Effector memory CD4-positive, alpha-beta T cell (primary cell): ENCODE measurements at places on chromosomes 5 and 9.

- no peak for DNase-seq
Observed at GRCh38 chr9:87140605-87141109, 193.4 kb upstream of the GAS1 start.

DNA sequence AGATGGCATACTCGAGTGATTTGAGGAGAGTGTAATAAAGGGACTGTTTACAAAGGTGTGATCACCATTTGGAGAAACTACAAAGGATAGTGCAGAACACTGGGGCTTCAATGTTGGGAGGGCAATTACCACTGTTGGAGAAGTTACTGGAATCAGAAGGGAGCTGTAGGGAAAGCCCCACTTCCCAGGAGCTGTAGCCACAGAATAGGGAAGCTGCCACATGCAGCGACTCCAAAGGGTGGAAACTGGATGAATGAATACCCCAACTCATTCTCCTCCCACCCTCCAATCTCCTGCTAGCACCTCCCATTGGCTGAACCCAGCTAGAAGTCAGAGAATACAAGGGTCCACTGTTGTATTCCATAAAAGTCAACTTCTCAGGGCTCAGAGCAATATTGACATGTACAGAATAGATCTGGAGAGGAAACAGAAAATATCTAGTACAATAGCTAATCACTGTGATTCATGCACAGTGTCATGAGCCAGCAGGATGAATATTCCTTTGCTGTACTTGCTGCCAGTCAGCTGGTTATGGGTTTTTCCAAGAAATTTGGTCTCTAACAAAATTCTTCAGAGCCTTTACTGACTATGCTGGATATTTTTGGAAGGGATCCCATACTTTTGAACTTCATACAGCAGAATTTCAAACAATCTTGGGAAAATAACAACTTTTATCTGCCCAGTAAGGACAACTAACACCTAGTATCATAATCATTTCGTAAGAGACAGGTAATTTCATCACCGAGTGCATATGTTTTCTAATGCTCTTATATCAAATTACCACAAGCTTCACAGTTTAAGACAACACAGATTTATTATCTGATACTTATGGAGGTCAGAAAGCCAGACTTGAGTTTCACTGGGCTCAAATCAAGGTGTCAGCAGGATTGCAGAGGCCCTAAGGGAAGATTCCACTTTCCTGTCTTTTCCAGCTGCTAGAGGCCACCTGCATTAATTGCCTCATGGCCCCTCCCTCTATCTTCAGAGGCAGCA lies 39.6 kb downstream of the PDCD1LG2 start:
- no peak for DNase-seq

- no peak for DNase-seq
Observed at GRCh38 chr9:86690034-86690433, 257.3 kb downstream of the GAS1 start.

- DNase-seq: no peak
Observed at GRCh38 chr5:147310059-147310704, 75.4 kb downstream of the STK32A start.

DNA sequence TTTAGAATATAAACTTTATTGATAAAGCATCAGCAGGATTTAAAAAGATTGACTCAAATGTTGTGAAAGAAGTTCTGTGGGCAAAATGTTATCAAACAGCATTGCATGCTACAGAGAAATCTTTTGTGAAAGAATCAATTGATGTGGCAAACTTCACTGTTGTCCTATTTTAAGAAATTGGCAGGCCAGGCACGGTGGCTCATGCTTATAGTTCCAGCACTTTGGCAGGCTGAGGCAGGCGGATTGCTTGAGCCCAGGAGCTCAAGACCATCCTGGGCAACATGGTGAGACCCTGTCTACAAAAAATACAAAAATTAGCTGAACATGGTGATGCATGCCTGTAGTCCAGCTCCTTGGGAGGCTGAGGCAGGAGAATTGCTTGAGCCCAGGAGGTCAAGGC lies 17.4 kb downstream of the ZBTB43 start:
- no peak for DNase-seq

GRCh38 chr5:172424808-172425207 lies 29.5 kb downstream of the SH3PXD2B start:
- DNase-seq: no peak

DNA sequence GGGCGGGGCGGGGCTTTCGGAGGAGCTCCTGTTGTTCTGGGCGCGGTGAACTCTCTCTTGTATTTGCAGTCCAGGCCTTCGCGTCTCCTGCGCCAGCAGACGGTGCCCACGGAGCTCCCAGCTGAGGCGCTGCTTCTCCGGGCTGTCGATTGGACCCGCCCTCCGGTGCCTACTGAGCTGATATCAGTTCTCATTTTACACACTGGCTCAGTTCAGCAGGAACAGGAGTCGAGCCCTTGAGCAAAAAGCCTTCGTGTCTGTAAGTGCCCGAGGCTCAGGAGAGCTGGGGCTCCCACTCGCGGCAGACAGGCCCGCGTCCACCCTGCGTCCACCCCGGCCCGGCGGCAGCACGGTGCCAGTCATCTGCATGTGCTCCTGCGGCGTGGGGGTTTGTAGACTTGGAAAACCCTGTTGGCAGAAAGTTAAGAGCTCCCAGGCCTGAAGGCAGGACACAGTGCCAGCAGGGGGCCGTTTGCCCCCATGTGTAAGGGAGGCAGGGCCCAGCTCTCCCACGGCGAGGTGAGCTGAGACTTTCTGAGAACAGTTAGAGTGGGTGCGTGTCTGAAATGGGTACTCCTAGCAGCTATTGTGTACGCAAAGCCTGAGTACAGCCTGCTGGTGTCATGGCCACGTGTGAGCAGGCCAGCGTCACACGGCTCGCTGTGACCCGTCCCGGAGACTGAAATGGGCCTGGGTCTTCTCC lies 231.5 kb downstream of the FANCC start:
- no peak for DNase-seq

- DNase-seq: no peak
Observed at GRCh38 chr5:105414067-105414466, 1851.5 kb upstream of the NUDT12 start.

- no peak for DNase-seq
Observed at GRCh38 chr9:137273095-137273490, 4.4 kb upstream of the TOR4A start.

DNA sequence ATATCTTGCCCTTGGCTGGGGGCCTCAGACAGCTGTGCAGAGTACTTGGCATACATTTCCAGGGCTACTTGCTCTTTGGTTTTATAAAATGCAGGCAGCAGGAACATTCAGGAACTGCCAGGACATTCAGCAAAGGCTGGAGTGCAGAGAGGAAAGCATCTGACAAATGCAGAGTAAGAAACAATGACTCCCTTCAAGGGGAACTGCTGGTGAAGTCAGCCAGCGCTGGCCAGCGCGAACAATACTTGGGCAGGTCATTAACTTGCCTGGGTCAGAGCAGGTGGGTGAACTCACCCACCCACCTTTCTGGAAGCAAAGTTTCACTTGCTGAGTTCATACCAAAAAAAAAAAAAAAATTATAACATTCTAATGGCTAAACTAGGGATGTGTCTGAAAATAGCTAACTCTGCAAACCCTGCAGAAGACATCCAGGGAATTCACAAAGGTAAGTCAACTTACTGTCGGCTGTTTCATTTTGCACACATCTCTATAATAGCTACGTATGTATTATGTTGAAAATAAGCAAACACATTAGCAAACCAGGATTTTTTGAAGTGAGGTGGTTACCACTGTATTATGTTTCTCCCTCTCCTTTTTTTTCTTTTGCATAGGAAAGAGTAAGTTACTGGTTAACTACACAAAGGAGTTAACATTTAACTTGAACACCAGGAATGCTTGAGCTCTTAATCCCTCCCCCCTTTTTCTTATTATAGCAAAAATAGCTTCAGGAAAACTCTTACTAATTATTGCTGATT lies 152.2 kb downstream of the GLIS3 start:
- no peak for DNase-seq

- no peak for DNase-seq
Observed at GRCh38 chr5:139908749-139909148, 113.1 kb downstream of the PSD2 start.

- DNase-seq: no peak
Observed at GRCh38 chr9:114364134-114365041, 23.4 kb downstream of the AKNA start.

DNA sequence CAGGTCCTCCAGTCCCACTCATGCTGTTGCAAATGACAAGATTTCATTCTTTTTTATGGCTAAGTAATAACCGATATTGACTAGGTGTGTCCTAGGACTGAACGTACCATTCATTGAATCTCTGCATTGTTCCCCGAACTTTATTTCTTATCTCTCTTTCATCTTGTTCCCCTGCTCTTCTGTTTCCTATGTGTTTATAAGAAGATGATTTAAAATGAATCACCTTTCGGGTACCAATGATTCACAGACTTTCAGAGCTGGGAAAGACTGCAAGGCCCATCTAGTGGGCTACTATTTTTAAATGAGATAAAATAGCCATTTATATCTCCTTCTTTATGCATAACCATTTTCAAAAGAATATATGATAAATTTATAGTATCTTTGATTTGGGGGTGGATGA lies 133.0 kb downstream of the CDH18 start:
- no peak for DNase-seq

DNA sequence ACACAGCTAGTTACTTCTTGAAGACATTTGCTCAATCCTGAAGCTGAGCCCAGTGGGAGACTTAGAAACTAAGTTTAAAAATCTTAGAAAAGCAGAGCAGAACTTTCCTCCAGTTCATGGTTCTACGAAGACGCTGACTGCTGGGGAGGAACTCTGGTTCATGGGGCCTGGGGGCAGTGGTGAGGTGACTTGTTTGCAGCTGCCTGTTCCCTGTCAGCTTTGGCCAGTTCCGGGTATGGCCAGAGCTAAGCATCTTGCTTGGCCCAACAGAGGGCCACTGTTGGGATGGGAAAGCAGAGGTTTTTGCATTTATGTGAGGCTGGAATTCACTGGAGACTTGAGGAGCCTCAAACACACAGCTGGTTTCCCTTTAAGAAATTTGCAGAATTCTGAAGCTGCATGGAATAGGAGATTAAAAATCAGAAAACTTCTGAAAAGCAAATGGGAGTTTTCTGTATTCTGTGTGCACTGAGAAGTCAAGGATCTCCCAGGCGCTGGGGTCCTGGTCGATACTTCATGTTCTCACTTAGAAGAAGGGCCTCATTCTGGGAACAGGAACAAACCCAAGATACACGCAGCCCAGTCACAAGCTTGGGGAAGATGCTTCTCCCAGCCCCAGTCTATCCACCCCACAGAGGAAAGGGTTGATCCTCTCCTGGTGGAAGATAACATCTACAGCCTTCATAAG lies 10.6 kb upstream of the HMHB1 start:
- DNase-seq: no peak

DNA sequence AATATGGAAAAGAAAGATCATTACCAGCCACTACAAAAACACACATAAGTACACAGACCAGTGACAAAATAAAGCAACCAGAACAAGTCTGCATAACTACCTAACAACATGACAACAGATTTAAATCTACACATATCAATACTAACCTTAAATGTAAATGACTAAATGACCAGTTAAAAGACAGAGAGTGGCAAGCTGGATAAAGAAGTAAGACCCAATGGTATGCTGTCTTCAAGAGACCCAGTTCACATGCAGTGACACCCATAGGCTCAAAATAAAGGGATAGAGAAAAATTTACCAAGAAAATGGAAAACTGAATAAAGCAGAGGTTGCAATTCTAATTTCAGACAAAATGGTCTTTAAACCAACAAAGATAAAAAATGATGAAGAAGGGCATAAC lies 938.1 kb downstream of the EFNA5 start:
- DNase-seq: no peak

- DNase-seq: no peak
Observed at GRCh38 chr5:89300426-89300970, 417.5 kb upstream of the MEF2C start.

GRCh38 chr5:28156981-28157380 lies 1118.6 kb upstream of the CDH9 start:
- DNase-seq: no peak

GRCh38 chr9:1414711-1415131 lies 364.6 kb downstream of the DMRT2 start:
- DNase-seq: no peak

- DNase-seq: no peak
Observed at GRCh38 chr9:96478829-96479371, 28.9 kb downstream of the HABP4 start.

GRCh38 chr9:80797831-80798688 lies 891.3 kb downstream of the TLE1 start:
- DNase-seq: no peak

GRCh38 chr5:1765141-1765879 lies 34.3 kb downstream of the MRPL36 start:
- no peak for DNase-seq

GRCh38 chr9:92669527-92669889 lies 423 bp downstream of the IPPK start:
- DNase-seq: peak; percentile 50

GRCh38 chr9:84315278-84315877 lies 25.2 kb downstream of the SLC28A3 start:
- DNase-seq: peak; percentile 4

DNA sequence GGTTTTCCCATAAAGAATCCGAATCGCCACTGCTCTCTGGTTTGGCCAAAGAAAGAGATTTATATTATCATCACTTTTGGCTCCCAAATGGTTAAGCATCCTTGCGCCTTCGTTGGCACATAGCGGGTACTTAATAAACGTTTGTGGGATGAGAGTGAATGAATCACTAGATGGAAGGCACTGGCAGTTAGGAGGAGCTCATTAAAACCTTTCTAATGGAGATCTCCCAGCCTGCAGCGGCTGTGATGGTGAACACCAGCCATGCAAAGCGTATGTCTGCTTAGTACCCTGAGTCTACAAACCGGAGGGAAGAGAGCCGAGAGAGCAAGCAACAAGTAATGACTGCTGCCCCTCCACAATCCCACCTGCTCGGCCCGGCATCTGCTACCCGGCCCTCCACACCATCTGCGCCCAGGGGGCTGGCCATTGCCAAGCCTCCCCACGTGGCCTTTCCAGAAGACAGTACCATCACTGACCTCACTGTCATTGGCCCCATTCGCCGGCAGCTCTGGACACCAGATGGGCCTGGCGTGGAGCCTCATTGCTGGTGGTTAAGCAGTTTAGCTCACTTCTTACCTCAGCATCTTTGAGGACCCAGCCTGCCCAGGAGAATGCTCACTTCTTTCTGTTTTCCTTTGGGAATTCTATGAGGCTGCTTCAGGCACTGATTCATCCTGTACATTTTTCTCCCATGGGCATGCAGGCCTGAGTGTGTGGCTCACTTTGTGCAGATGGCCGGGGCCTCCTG lies 39.3 kb upstream of the ANKRD33B start:
- DNase-seq: no peak

GRCh38 chr5:603081-603998 lies 8.8 kb upstream of the CEP72 start:
- no peak for DNase-seq
